COLO829 (cell line): ENCODE measurements at places on chromosomes 1 and 21.

GRCh38 chr1:85571181-85571759, 9.3 kb upstream of the CCN1 start:
- no peak for DNase-seq

GRCh38 chr1:11498956-11499594, 20.1 kb downstream of the DISP3 start:
- DNase-seq = no peak

- DNase-seq = no peak
Observed at GRCh38 chr1:157399343-157399983, 152.9 kb downstream of the FCRL5 start.

GRCh38 chr1:216528816-216529215, 105.6 kb upstream of the USH2A start:
- no peak for DNase-seq

GRCh38 chr1:8026976-8027747, 1.1 kb upstream of the ERRFI1 start:
- no peak for DNase-seq

- peak; percentile 13 for DNase-seq
Observed at GRCh38 chr1:71861022-71861421, 421.3 kb downstream of the NEGR1 start.

DNA sequence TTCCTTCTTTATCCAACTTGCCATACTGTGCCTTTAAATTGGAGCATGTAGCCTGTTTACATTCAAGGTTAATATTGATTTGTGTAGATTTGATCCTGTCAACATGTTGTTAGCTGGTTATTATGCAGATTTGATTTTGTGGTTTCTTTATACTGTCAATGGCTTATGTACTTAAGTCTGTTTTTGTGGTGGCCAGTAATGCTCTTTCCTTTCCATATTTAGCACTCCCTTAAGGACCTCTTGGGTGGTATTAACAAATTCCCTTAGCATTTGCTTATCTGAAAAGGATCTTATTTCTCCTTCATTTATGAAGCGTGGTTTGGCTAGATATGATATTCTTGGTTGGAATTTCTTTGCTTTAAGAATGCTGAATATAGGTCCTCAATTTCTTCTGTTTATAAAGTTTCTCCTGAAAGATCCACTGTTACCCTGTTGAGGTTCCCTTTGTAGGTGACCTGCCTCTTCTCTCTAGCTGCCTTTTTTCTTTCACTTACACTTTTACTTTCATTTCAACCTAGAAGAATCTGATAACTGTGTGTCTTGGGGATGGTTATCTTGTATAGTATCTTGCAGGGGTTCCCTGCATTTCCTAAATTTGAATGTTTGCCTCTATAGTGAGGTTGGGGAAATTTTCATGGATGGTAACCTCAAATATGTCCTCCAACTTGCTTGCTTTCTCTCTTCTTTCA, 86.9 kb upstream of the NEGR1 start:
- no peak for DNase-seq

- DNase-seq = no peak
Observed at GRCh38 chr1:214823311-214824117, 220.5 kb downstream of the CENPF start.

GRCh38 chr1:154852845-154853244, 17.2 kb downstream of the KCNN3 start:
- DNase-seq = no peak

DNA sequence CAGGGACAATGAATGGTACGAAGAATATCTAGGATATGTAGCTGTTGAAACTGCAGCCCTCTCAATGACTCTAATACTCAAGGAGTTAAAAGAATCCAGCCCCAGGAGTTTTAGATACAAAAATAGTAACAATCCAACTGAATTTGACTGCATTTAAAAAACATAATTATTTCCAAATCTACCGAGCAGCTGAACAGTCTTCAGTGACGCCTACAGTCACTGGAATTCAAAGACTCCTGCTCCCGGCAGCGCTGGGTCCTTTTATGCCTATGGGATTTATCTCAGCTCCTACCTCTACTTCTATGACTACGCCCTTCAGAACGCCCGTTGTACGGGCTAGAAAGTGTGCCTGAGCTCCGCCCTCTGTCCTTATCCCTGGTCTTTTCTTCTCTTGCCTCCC, 55.7 kb downstream of the WARS2 start:
- DNase-seq = no peak

DNA sequence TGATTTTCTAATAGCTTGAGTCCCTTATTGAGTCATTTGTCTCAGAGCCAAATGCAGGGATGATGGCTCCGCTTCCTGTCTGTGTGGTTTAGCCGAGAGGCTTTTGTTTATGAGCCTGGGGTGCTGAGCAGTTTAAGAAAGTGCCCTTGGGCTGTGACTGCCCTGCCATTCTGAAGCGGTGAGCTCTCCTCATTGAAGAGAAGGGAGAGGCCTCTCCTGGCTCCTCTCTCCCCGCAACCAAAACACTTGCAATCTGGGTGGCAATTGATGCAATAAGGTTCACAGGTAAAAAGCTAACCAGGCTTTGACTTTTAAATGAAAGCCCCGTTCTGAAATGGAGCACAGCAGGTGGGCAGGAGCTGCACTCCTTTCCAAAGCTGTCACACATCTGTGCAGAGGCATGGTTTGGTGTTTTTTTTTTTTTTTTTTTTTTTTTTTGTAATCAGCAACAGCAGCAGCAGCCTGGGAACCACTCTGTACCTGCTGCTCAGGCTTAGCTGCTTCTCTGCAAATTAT, 403.7 kb downstream of the SIPA1L2 start:
- DNase-seq = no peak

DNA sequence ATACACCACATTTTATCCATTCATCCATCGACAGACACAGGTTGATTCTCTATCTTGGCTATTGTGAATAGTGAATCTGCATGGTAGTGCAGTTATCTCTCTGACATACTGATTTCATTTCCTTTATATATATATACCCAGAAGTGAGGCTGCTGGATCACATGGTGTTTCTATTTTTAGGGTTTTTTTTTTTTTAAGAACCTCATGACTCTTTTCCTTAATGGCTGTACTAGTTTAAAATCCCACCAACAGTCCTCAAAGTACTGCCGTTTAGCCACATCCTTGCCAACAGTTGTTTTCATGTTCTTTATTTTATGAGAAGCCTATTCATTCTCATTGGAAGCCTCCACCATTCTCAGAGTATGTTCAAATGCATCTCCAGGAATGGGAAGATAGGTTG, 258.7 kb upstream of the SNX7 start:
- no peak for DNase-seq
